ENCODE measurements at places on chromosomes 4 and X. TPM values are rescaled to one million over a fixed set of nuclear protein-coding genes. Genes with fewer than 3 reads are reported as not detected.

KCND1 gene
- total RNA-seq, result 1.8 TPM

GRCh38 chr4:98466868-98467599, 191.4 kb downstream of the TSPAN5 start:
- ATAC-seq, result no peak

DNA sequence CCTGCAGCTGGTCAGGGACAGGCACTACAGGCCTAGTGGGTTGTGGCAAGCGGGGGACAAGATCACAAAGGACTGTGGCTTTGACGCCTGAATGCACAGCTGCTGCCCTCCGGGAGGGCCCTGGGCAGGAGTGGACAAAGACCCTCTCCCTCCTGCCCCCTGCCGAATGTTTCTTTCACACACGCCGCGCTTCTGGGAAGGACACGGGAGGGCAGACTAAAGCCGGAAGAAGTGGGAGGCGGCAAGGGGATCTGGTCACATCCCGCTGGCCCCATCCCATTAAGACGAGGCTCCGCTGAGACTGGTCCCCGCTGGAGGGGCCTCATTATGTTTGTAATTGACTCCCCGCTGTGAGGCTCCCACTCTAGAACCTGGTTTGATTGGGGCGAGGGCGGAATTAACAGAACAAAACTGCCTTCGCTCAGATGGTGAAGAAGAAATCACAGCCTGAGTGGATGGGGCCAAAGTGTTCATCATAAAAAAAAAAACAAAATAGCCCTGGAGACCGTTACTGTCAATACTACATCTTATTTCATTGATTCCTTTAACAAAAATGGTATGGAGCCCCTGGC, 37.8 kb upstream of the PSAPL1 start:
- no peak for ATAC-seq

GRCh38 chr4:14368391-14368790, 633.9 kb upstream of the CPEB2 start:
- ATAC-seq, result no peak

GRCh38 chrX:129556806-129557315, 16.8 kb downstream of the OCRL start:
- ATAC-seq, result no peak

GRCh38 chr4:99859618-99860017, 34.6 kb downstream of the LAMTOR3 start:
- no peak for ATAC-seq

GRCh38 chrX:147679356-147680005, 232.2 kb upstream of the FMR1 start:
- no peak for ATAC-seq

HMX1 gene
- not detected for total RNA-seq

MYOZ2 gene
- 2.3 TPM for total RNA-seq

DNA sequence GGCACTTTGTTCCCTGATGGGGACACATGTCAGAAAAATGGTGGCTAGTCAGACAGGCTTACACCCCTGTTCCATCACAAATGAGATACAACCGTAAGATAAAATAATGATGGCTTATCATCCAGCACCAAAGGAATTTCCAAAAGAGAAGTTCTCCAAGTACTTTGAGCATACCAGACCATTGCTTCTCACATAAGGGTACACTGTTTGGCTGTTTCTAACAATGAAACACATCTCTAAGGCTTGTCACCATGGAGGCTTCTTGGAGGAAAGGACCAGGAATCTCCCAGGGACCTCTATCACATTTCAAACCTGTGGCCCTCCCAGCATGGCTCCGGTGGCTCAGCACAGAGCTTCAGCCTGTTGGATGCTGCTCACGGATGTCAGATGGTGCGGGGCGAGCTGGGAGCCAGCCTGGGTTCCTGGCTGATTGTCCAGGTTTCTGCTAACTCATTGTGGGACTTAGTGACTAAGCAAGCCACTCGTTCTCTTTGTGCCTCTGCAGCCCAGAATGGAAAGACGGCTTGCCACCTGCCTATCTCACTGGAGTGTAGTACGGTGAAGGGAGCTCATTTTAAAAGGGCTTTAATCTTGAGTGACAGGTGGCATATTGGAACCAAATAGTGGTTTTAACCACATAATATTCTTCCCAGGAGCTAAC, 54.5 kb downstream of the FHDC1 start:
- ATAC-seq, result no peak

ARMCX6 gene
- total RNA-seq, result 10.1 TPM
